AG10803 (cell line): ENCODE measurements at places on chromosomes 7 and 10.

DNA sequence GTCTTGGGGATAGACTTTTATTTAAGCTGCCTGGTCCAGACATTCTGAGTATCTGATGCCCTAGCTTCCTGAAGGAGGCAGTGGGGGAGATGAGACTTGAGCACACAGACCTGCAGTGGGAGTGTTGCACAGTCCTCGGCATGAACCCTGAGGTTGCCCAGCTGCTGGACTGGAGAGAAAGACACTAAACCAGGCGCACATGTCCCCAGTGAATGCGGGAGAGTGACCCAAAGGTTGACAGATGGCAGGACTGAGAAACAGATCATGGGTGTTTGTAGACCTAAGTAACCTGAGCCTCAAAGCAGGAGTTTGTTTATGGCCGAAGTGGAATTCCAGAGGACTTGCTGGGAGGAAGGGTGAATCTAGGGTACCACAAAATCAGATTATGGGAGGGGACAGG, 15.7 kb upstream of the MSRB2 start:
- DNase-seq, result no peak

GRCh38 chr7:7136466-7137381, 45.6 kb upstream of the C1GALT1 start:
- peak; percentile 16 for DNase-seq

GRCh38 chr10:79344502-79345195, 2.6 kb upstream of the PPIF start:
- no peak for DNase-seq

- DNase-seq, result peak; percentile 55
Measured at GRCh38 chr10:19629567-19629966, 186.7 kb upstream of the PLXDC2 start.

DNA sequence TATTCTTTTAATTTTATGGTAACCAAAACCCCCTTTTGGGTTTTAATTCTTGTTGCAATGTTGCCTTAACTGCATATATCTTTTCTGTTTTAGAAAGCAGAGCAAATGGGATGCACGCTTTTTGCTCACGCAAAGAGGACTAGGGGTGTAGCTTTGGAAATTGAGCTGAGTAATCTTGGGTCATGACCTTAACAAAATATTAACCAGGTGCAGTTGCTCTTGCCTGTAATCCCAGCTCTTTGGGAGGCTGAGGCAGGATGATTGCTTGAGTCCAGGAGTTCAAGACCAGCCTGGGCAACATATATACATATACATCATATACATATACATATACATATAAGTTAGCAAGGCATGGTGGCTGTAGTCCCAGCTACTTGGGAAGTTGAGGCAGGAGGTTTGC, 172.9 kb upstream of the BMPER start:
- no peak for DNase-seq

DNA sequence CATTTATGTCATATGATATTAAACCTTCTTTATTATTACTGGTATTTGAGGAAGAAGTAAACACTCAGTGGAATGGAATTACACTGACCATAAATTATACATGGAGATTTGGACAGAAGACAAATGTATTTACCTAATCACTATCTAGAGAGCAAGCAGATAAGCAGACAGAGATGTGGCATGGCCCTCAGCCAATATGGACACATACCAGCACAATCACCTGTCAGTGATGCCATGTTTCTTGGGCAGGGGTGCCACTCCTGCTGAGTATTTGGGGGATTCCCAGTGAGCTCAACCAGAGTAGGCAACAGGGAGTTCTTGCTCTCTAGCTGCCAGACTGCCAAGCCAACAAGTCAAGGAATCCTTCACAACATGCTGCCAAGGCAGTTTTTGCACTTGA, 866.3 kb upstream of the LRRN3 start:
- DNase-seq, result no peak

DNA sequence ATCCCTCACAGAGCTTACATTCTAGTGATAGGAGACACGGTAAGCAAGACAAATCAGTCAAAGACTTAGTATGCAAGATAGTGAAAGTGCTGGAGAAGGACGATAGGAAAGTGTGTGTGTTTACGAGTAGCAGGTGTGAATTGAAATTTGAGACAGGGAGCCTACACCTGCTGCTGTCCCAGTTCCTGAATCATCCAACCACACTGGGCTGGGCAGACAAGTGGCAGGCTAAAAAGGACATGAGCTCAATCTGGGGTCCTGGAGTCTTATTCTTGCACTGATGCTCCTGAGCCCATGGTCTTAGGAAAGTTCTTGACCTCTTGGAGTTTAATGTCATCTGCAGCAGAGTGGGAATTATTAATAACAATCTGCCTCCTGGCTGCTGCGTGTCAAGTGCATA, 16.2 kb downstream of the RBP3 start:
- no peak for DNase-seq

DNA sequence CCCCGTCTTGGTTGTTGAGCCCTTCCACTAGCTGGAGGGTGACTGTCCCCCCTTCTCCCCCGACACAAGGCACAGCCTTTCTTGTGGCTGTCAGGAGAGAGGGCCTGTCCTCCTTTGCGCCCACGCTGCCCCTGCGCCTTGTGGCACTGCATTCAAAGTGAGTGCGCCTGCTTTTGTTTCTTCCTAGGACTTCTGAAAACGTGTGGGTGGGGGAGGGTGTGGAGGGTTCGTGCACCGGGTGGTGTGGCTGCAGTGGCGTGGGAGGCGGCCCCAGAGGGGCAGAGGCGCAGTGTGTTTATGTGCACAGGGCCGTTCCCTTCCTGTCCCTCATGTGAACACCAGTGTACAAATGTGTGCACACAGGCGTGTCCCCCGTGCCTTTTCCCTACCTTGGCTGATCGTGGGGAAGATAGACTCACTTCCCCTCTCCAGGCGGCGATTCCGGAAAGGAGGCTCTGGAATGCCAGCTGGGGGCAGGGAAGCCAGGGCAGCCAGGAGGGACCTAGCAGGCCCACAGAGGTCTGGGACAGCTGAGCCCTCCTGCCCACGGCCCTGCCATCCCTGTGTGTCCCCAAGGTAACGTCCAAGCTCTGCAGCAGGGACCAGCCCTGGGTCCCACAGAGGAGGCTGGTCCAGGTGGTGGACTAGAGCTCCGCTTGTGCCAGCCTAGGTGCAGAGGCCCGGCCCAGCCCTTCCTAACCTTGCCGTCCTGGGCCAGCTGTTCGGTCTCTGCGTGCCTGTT, 88.8 kb downstream of the LHPP start:
- DNase-seq, result no peak

GRCh38 chr10:43900571-43900970, 251.9 kb upstream of the ZNF32 start:
- no peak for DNase-seq

- DNase-seq, result peak; percentile 11
Measured at GRCh38 chr7:41832941-41833340, 130.1 kb upstream of the INHBA start.

DNA sequence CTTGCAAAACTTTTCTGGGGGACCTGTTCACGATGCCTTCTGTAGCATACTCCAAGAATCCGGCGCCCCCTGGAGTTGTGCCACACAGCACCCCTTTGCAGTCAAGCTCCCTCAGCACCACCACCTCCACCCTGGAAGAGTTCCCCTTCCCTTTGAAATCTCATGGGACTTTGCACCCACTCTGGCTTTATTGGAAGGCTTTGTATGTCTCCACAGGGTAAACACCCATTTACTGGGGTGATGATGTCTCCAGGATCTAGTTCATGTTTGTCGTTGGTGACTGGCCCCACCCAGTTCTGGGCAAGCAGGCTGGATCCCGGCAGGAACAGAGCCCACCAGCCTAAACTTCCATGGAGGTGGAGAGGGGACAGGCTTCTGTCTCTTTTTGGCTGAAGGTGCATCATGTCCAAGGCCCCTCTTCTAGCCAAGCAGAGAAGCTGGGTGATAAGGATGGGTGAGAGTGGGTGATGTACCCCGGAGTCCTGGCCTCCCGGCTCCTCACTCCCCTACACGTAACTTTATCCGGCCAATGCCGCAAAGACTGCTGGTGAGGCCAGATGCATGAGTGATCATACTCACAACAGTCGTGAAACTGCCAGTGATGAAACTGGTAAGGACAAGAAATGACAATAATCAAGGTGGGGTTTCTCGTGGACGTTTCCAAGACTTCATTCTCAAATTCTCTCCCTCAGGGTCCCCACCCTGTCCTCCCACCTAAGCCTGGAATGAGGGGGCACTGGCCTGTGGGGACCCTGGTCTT, 695 bp upstream of the CLDN4 start:
- no peak for DNase-seq

DNA sequence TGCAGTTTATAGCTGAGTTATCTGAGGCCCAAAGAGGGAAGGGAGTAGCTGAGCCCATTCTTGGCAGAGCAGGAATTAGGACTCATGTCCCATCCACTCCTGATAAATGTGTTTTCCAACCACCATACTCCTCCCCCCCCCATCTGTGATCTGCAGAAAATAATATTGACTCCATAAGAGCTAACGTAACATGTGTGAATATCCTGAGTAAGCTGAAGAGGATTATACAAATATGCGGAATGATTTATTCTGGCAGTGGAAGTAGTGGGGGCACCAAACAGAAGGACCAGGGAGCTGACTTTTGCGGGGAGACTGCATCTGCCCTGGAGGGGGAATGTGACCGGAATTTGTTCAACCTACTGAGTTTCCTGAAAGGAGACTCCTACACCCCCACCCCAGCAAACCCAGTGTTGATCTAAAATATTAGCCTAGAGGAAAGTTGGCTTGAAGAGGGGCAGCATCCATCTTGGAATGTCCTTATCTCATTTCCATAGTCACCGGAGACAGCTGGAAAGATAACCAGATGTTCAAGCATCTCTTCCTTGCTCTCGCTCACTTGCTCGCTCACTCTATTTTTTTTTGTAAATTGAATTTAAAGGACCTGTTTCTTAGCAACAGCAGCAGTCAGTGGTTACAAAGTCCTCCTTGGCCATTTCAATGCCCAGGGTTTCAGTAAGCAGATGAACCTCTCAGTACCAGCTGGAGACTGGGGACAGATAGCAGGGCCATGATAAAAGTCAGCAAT, 114.7 kb downstream of the RPS24 start:
- DNase-seq, result no peak

DNA sequence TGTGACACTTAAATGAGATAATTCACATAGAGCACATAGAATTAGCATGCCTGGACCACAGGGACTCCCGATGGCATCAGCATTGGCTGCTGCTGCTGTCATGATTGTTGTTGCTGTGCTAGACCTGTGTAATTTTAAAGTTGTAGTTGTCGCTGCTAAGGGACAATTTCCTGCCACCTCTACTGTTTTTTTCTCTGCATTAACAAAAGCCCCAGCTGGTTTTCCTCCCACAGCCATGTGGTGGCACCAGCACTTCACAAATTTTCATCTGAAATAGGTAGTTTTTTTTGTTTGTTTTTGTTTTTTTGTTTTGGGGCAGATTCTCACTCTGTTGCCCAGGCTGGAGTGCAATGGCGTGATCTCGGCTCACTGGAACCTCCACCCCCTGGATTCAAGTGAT, 25.4 kb upstream of the PRXL2A start:
- DNase-seq, result peak; percentile 19

GRCh38 chr10:119657725-119658124, 6.5 kb downstream of the BAG3 start:
- no peak for DNase-seq

DNA sequence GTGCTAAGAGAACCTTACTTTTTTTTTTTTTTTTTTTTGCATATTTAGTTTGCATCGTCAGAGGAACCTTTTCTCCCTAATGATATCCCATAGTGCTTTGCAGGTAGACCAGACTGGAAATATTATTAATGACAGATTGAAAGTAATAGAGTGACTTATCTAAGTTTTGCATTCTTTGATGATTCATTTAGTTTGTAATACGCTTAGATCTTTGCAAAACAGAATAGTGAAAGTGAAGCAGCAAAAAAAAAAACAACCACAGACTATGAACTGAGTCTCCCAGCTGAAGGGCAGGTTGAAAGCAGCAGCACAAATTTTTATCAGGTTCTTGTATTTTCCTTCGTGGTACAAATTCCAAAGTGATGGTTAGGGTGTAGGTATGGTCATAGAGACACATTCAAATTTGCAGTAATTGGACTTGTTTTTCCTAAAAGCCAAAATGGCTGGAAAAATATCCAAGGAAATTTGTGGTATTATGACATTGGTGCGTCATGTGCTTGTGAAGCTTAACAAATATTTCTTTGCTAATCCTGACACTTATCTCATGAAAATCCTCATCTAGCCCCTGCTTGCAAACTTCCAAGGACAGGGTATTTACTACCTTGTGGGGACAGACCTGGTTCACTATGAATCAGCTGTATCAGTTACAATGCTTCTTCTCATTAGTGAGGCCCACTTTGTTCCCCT, 81.8 kb upstream of the CREB5 start:
- no peak for DNase-seq

DNA sequence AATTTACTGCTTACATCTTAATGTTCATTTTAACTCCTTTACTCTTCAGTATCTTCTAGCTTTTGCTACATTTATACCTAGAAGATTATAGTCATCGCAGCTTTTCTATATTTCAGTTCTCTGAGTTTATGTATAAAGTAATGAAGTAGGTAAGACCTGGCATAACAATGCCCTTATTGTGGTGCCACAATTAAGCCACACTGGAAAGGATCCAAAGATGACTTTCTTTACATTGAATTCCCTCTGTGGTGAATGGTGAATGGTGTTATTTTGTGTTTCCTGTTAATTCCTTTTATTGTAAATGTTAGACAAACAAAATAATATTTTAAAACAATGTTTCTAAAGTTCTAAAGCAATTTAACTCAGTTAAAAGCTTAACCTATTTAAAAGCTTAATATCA, 36.2 kb downstream of the SEMA3D start:
- no peak for DNase-seq

DNA sequence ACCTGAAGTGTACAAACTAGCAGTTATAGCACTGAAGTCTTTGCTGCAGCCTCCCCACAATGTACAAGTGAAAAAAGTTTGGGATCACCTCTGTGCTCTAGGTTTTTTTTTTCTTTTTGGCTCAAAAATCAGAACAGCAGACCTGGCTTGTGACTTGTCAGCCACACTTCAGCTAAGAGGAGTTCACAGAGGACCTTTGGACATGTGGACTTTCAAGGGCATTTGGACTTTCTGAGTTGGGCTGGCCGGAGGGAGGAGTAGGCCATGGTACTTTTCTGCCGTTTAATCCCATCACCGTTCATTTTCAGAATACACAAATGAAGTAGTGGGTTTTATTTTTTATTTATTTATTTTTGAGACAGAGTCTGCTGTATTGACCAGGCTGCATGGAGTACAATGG, 21.9 kb upstream of the ACSL5 start:
- DNase-seq, result no peak

DNA sequence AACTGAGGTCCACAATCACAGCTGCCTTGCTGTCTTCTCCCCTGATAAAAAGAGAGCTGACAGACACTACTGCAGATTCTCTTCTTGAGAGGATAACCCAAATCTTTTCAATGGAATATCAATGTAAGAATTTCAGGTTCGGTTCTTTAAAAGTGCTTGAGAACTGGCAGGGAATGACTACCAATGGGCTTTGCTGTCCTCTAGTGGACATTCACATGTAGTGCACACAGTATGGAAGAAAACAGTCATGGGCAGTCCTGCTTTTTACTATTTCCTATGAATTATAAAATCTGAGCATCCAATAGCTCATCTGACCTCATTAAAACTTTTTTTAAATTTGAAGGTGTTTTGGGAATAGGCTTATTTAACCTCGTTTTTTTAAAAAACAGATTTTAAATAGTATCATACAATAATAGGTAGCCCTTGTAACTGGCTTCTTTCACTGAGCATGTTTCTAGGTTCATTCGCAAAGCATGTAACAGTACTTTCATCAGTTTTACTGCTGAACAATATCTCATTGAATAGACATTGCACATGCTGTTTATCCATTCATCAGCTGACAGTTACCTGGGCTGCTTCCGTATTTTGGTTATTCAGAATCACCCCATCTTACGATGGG, 18.3 kb downstream of the FZD9 start:
- peak; percentile 59 for DNase-seq

GRCh38 chr7:89926701-89927100, 227.6 kb upstream of the STEAP1 start:
- DNase-seq, result no peak
